NCI-H748 treated with DMSO at 0.1 percent for 48 hours (cell line): ENCODE measurements at places on chromosomes 1 and 21.
A peak's percentile ranks its signal among the peaks of the same experiment; 100 is the strongest.

DNA sequence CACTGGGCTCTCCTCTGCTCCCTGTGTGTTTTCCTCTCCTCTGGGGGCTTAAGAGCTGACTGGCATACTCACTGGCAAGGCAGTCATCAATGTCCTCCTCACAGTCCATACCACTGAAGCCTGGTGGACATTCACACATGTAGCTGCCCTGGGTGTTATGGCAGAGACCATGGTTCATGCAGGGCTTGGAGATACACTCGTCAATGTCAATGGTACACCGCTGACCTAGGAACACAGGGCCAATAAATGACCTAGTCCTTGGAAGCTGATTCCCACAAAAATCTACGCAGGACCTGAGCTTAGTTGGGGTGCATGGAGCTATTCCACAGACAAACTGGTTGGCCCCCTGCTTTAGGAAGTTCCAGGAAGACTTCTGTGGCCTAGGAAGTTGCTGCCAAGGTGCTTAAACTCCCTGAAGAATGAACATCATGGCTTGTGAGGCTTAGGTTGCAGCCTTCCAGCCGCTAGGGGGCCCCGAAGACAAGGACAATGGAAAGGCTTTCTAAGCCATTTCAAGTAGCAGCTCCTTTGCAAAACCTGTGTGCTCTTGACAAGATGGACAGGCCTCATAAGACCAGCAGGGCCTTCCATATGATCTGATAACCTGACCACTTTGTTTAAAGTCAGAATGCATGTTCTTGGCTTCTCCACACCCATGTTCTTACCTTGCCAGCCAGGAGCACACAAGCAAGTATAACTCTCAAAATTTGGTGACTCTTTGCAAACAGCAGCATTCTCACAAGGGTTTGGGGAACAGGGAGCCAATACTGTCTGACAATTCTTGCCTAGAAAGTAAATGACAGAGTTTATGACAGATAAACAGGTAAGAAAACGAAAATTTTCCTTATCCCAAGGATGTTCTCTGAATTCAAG is 52.3 kb upstream of the ADAM30 start:
- DNase-seq = peak; percentile 21

DNA sequence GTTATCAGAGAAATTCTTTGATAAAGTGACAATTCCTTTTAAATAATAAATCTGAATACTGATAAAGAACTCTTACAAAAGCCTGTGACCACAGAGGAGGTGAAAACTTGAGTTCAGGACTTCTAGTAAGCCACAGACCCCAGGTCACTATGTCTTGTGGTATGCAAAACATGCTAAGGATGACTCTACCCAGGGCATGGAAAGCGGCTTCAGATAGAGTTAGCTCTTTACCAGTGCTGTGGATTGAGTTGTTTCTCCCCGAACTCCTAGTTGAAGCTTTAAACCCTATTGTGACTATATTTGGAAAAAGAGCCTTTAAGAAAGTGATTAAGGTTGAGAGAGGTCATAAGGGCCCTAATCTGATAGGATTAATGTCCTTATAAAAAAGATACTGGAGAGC is 42.3 kb downstream of the HLX start:
- DNase-seq = no peak

- DNase-seq = no peak
Measured at GRCh38 chr1:183807549-183808168, 2.7 kb downstream of the RGL1 start.

- DNase-seq = no peak
Measured at GRCh38 chr1:78370779-78371482, 119.8 kb upstream of the PTGFR start.

GRCh38 chr1:36909946-36910725 is 124.2 kb downstream of the GRIK3 start:
- no peak for DNase-seq

- peak; percentile 52 for DNase-seq
Measured at GRCh38 chr1:117534995-117535467, 70.8 kb upstream of the TENT5C start.

- DNase-seq = no peak
Measured at GRCh38 chr1:43304314-43304681, 3.5 kb downstream of the TIE1 start.

DNA sequence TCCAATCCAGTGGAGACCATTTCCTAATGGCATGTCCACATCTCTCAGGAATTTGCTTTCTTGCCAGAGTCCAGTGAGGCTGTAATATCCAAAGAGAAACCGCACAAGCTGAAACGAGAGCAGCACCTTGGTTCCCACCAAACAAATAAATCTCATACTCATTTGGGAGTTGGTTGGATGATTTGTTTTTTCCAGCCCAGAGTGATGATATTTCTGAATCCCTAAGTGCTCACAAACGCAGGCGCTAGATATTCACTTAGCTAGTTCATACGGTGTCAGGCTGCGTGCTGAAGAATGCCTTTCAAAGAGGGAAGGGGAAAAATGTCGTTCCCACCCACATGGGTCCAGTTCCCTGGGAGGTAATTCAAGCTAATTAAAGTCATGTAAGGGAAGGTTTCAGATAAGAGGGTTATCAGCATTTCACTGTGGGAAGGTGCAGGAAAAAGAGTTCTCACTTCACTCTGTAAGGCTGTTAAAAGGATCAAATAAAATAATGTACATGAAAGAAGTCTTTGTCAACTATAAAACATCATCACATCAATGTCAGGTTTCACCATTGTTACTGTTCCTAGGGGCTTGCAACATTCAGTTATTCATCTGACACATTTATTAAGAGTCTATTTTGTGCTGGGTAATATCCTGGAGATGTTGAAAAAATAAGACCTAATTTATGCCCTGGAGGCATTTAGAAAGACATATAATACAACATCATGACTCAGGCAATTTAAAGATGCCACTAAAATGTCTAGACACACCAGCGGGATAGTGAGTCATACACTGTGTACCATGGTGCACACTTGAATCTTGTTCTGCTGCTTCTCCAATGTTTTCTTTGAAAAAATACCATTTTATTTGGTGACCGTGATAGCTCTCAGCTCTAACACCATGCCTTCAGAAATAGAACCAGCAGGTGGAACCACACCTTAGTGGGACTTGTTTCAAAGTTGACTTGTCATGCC is 19.3 kb downstream of the DPT start:
- DNase-seq = peak; percentile 48

DNA sequence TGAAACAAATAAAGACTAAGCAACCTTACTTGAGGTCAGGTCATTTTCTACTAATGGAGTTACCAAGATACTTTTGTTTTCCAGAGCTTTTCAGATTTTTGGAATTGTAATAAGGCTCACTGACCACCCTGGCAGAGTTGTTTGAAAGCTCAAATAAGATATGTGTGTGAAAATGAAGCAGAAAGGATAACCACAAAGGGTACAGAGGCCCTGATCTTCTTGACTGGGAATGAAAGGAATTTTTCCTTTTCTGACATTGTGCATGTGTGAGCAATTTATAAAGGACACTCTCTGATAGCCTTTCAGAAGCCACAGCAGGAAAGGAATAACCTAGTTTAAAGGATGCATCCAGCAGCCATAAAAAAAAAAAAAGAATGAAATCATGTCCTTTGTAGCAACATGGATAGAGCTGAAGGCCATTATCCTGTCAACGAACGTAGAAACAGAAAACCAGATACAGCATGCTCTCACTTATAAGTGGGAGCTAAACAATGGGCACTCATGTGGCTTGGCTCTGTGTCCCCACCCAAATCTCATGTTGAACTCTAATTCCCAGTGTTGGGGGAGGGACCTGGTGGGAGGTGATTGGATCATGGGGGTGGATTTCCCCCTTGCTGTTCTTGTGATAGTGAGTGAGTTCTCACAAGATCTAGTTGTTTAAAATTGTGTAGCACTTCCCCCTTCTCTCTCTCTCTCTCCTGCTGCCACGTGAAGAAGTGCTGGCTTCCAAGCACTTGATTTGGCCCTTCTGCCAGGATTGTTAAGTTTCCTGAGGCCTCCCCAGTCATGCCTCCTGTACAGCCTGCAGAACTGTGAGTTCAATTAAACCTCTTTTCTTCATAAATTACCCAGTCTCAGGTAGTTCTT is 3.1 kb upstream of the SRP9 start:
- DNase-seq = no peak

DNA sequence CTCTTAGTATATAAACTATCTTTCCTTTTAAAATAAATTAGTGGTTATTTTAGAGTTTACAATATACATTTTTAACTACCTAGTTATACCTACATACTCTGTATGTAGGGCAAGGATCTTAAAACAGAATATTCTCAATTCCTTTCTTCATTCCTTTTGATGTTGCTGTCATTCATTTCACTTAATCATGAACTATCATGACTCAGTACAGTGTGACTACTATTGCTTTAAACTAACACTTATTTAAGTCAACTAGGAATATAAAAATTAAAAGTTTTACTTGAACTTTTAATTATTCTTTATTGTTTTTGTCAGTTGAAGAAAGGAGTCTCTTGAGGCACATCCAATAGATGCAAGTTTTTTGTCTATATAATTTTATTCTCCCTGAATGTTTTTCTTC is 726.4 kb downstream of the BRINP3 start:
- no peak for DNase-seq

- DNase-seq = no peak
Measured at GRCh38 chr1:114388432-114389003, 122.5 kb downstream of the TRIM33 start.

DNA sequence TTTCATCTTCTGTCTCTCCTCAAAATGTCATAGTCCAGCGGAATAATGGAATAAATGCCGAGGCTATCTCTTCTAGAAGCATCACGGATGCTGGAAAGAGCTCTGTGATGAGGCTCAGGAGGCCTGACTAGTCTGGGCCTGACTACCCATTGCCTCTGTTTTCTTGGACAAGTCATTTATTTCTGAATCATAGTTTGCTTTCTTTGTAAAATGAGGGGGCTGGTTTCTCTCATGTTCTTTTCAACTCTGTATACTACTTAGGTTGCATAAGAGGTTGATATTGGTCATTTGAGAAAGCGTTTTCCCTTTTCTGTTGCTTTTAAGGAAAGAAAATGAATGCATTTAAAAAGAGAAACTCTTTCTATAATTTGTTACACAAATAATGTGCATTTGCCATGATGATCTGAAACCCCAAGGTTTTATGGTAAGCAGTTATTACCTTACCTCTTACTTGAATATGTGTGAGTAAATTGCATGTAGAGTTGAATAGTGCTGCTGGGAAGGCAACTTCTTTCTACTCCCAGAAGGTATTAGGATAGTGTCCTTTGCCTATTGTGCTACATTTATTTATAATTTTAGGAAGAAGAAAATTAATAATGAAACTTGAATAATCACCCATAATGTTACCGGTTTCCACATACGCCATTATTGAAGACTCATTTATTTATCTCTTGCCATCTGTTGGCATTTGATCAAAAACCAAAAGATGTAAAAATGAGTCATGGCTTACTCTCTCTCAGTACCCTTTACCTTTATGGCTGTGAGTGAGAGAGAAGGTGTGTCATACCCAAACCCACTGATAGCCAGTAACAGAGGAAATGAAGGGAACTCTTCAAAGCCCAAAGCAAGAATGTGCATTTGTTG is 179.1 kb downstream of the FASLG start:
- no peak for DNase-seq

GRCh38 chr1:10286244-10286643 is 75.9 kb downstream of the KIF1B start:
- DNase-seq = no peak
